ENCODE measurements at places on chromosomes 7 and 10. TPM values are rescaled to one million over a fixed set of nuclear protein-coding genes. Genes with fewer than 3 reads are reported as not detected.

DNA sequence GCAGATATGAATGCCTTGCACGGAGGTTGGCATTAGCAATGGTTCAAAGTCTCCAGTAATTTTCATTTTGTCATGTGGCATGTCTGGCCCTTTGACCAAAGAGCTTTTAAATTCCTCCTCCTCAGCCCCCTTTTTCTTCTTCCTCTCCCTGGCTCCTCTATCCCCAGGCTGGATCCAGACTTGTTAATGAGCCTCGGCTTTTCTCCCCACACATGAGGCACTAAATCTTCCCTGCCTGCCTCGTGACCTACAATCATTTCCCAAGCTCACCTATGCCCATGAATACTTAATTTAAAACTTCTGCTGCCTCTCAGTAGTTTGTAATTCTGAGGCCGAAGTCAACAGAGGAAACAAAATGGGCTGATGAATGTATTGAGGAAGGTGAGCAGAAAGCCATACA, 23.3 kb upstream of the LRRC4 start:
- no peak overlapping the region for H3K27ac ChIP-seq
- peaks cover 3% of the 10 kb centered on the region for H3K36me3 ChIP-seq
- no peaks in the 10 kb centered on the region for H3K27me3 ChIP-seq
- H3K4me3 ChIP-seq: no peak overlapping the region
- H3K4me1 ChIP-seq: peaks cover 21% of the 10 kb centered on the region
- no peak for DNase-seq

GRCh38 chr7:157005456-157006204, 4.8 kb downstream of the MNX1 start:
- peaks cover 94% of the 10 kb centered on the region for H3K27me3 ChIP-seq
- H3K4me1 ChIP-seq: no peaks in the 10 kb centered on the region
- no peak overlapping the region for H3K27ac ChIP-seq
- peak; percentile 79 for DNase-seq
- H3K36me3 ChIP-seq: no peaks in the 10 kb centered on the region

DNA sequence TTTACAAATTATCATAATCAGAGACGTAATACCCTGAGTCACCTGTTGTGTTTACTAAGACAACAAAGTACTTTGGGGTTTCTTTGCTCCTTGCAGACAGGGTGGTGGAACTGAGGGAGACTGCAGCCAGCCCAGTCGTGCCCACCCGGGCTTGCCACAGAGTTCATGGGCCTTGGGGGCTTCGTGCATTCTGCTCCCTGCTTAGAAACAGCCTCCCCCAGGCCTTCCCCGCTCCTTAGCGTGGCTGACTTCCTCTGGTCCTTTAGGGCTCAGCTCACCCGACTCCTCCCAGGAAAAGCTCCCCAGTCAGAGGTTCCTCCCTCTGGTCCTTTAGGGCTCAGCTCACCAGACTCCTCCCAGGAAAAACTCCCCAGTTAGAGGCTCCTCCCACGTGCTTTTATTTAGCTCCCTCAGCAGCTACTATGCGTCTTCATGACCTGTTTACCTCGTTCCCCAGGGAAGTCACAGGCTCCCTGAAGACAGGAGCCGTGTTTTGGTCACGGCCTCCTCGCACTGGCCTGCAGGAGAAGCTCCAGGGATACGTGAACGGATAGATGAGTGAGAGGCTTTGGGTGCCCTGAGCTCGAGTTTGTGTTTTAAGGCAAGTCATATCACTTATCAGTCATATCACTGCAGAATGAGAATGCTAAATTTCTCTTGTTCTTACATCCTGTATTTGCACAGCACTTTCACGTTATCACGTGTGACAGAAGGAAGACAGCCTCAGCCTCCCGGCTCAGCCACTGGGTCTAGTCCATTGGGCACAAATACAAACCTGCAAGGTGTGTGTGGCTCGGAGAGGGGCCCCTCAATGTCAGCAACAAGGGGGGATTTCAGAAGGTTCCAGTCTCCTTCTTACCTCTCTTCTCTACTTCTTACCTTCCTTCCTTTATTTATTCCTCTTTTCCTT, 52.7 kb upstream of the VIPR2 start:
- no peaks in the 10 kb centered on the region for H3K27me3 ChIP-seq
- no peak overlapping the region for H3K27ac ChIP-seq
- H3K4me3 ChIP-seq: no peak overlapping the region
- H3K4me1 ChIP-seq: no peaks in the 10 kb centered on the region
- no peaks in the 10 kb centered on the region for H3K36me3 ChIP-seq

GRCh38 chr10:79202188-79203013, 133.6 kb downstream of the ZMIZ1 start:
- no peak overlapping the region for H3K4me3 ChIP-seq
- no peaks in the 10 kb centered on the region for H3K4me1 ChIP-seq
- no peaks in the 10 kb centered on the region for H3K27me3 ChIP-seq

- H3K36me3 ChIP-seq: no peaks in the 10 kb centered on the region
- no peaks in the 10 kb centered on the region for H3K27me3 ChIP-seq
- no peak overlapping the region for H3K27ac ChIP-seq
- H3K4me3 ChIP-seq: no peak overlapping the region
- no peak for DNase-seq
Observed at GRCh38 chr7:101891936-101892640, 74.7 kb downstream of the CUX1 start.

DNA sequence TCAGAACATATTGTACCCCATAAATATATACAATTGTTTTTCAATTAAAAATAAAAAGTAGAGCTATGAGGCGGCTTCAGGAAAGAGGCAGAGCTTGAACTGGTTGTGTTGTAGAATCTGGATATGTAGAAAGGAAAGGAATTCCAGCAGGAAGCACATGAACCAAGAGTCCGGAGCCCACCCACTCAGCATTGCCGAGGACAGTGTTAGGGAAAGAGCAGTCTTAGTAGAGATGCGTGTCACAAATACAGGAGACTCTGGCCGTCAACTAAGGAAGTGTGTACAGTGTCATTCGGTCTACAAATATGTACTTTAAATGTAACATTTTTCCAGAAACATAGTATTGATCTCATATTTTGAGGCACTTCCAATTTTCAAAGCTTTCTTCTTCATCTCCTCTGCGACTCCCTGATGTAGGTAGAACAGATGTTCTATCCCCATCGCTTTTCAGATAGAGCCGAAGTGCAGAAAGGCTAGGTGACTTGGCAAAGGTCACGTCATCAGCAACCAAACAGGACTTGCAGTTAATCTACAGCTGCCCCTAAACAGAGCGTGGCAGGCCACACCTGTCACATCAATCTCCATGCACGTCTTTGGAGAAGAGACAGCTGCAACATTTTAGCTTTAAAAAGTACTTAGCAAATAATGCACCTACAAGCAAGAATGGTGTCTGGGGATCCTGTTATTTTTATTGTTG, 25.3 kb upstream of the GJD4 start:
- DNase-seq: no peak
- peaks cover 5% of the 10 kb centered on the region for H3K36me3 ChIP-seq
- H3K27ac ChIP-seq: no peak overlapping the region
- no peaks in the 10 kb centered on the region for H3K27me3 ChIP-seq

GRCh38 chr10:79433324-79434222, 11.9 kb downstream of the ZCCHC24 start:
- no peaks in the 10 kb centered on the region for H3K27me3 ChIP-seq
- H3K4me3 ChIP-seq: no peak overlapping the region
- H3K4me1 ChIP-seq: peaks cover 55% of the 10 kb centered on the region
- H3K27ac ChIP-seq: peak overlapping the region; percentile 94
- no peak for DNase-seq
- peaks cover 61% of the 10 kb centered on the region for H3K36me3 ChIP-seq

- H3K27ac ChIP-seq: no peak overlapping the region
- H3K36me3 ChIP-seq: no peaks in the 10 kb centered on the region
- peaks cover 7% of the 10 kb centered on the region for H3K4me1 ChIP-seq
Observed at GRCh38 chr7:333393-333764, 43.4 kb downstream of the FOXL3 start.

TAF6 gene
- 36.2 TPM for total RNA-seq

Measured in osteoblast (primary cell).